ENCODE measurements at places on chromosomes 11 and 22.

GRCh38 chr22:39514373-39514973, 5.9 kb upstream of the ATF4 start:
- DNase-seq: peak; percentile 45

DNA sequence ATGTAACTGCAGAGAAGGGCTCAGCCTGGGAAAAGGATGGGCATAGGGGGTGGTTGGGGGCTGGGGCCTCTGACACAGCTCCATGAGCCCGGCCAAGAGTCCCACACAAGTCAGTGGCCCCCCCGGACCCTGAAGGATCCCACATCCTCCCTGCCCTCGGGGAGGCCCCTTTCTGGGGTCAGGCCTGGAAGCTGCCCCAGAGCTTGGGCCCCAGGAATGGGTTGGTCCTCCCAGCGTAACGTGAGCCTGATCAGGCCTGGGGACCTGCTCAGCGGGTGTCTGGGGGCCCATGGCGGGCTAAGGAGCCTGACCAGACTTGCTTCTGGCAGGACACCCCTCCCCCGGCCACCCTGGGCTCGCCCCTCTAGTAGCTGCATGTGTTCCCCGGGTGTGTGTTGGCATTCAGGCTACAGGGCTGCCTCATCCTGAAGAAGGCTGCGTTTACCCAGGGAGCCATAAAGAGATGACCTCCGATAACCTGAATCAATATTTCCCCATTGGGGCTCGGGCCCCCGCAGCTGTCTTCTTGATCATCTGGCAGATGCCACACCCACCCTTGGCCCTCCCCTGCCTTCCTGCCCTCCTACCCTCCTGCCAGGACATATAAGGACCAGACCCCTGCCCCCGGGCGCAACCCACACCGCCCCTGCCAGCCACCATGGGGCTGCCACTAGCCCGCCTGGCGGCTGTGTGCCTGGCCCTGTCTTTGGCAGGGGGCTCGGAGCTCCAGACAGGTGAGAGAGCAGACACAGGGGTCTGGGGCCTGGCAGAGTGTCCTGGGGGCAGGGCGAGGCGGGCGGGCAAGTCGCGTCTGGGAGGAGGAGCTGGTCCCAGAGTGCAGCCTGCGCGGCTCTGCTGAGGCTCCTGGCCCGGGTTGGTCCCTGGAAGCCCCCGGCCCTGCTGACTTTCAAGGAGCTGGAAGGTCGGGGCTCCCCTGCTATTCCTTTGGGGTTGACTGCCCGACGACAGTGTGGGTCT, at the start of gene MUC2:
MUC2 (plus strand) TSS at position 631 of the 978 bp plus-strand sequence.
- no peak for DNase-seq

- no peak for DNase-seq
Observed at GRCh38 chr11:126007238-126007637, 55.4 kb downstream of the CDON start.

DNA sequence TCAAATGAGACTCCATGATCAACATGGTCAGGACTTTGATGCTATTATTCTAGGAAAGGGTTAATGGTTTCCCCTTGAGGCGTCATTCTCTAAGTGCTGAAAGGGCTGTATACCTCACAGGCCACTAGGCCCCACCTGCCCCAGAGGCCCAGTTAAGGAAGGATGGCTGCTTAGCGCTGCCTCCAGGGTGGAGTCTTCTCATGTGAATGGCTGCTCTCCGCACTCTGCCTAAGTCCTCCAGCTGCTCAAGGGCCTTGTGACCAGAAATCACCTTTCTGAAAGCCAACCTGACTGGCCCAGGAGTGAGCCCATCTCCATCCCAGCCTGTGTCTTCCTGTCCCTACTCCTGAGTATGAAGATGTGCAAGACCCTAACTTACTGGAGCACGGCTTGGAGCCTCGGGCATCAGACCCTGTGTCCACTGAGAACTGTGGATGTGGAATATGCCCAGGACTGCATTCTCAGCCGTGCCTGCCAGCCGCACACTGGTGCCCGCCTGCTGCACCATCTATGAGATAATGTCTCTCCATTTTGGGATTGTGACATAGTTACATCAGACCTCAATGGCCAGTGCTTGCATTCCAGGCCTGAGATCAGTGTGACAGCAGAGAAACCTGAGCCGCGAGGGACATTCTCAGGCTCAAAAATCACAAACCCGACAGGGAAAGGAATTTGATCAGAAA, 51.0 kb downstream of the SNX19 start:
- DNase-seq: no peak

- no peak for DNase-seq
Observed at GRCh38 chr11:42237701-42238235, 778.3 kb upstream of the LRRC4C start.

GRCh38 chr11:70066136-70066520, 12.0 kb upstream of the ANO1 start:
- no peak for DNase-seq

DNA sequence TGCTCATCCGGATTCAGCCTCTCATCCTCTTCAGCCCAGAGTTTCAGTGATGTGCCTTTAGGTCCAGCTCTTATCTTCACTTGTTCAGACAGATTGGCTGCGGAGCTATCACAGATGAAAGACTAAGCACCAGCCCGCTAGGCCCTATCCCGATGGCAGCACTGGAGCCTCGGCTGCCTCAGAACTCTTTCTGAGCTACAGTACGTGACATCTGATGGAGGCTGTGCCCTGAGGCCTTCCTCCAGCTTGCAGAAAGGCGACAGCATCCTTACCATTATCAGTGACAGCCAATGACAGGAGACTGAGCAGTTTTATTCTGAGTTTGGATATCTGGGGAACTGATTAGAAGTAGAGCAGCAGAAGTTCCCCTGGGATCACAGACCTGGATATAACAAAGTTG, 4.0 kb downstream of the OR8B8 start:
- DNase-seq: no peak

DNA sequence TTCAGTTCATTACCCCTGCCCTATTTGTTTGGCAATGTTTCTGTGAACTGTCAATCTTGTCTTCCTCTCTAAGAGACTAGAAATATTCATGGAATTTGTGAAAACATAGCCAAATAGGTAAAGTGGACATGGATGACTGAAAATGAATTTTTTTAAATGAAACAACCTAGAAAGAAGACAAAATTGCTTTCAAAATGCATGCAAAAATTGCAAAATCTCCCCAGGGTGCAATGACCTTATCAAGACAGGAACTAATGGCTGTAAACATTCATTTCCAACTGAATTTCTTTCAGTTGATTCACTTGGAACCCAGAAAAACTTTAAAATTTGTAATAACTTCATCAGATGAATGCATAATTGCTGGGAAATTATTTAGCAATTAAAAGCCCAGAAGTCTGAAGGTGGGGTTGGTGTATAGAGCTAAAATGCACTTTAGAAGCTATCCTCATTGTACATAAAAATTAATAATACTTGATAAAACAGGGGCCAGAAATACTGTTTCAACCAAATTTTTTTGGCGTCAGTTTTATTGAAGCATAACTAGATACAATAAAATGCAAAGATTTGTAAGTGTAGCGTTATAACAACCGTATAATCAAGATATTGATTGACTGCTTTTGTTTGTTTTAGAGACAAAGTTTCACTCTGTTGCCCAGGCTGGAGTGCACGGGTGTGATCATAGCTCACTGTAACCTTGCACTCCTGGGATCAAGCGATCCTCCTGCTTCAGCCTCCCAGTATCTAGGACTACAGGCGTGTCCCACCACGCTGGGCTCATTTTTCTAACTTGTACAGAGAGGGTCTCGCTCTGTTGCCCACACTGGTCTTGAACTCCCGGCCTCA, 27.6 kb upstream of the SLC35C1 start:
- no peak for DNase-seq

DNA sequence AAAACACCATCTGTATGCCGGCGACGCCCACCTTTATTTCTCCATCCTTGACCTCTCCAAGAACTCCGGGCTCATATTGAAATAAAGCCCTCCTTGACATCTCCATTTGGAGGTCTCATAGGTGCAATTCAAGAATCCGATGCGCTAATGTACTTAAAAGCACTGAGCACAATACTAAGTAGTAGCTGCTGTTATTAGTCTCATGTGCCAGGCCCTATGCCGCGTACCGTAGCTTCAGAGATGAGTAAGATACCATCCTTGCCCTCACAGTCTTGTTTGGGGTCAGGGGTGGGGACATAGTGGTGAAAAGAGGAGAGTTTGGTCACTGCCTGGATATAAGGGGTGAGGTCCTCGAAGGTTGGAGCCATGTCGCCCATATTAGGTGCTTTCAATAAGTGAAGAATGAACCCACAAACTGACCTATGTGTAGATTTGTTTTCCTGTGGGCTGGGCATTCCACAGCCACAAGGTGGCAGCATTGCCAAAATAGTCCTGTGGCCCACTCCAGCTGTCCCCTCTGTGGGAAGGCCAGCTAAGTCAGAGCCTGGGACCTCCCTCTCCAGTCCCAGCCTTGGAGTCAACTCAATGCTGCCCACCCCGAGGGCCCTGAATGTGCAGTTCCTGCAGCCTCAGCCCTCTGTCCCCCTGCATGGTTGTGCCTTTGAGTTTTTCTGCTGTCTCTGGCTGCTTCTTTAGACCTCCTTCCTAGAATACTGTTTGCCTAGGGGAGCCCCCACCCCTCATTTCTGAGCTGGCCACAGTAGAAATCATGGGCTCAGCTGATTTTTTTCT, 6.5 kb downstream of the DCPS start:
- DNase-seq: peak; percentile 61

DNA sequence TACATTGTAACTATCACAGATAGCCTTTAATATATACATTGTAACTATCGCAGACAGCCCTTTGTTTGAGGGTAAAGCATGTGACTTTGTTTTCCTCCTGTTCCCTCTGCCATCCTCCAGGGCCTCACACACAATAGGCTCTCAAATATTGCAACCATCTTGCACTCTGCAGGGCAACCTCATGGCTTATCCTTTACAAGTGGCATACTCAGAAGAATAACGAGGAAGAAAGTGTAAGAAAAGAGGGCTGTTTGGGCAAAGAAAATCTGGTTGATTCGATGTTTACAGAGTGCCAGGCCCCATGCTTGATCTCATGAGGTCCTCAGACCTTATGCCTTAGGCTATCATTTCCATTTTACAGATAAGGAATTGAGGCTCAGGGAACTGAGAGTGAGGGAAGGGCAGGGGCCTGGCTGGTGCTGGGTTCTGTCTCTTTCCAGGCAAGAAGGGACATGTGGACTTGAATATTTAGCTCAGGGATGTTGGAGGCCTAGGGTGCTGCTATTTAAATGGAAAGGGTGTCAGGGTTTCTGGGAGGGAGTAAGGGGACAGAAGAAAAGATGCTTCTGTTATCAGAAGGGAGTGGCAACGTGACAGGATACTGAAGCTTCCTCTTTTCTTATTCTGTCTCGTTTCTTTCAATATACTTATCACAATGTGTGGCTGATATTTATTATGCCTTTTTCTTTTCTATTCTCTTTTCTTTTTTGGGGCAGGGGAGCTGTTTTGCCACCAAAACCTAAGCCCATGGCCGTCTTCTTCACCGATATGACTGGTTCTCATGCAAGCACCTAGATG, 1.1 kb upstream of the SAMM50 start:
- no peak for DNase-seq

GRCh38 chr11:128046213-128046612, 541.1 kb downstream of the ETS1 start:
- DNase-seq: no peak

DNA sequence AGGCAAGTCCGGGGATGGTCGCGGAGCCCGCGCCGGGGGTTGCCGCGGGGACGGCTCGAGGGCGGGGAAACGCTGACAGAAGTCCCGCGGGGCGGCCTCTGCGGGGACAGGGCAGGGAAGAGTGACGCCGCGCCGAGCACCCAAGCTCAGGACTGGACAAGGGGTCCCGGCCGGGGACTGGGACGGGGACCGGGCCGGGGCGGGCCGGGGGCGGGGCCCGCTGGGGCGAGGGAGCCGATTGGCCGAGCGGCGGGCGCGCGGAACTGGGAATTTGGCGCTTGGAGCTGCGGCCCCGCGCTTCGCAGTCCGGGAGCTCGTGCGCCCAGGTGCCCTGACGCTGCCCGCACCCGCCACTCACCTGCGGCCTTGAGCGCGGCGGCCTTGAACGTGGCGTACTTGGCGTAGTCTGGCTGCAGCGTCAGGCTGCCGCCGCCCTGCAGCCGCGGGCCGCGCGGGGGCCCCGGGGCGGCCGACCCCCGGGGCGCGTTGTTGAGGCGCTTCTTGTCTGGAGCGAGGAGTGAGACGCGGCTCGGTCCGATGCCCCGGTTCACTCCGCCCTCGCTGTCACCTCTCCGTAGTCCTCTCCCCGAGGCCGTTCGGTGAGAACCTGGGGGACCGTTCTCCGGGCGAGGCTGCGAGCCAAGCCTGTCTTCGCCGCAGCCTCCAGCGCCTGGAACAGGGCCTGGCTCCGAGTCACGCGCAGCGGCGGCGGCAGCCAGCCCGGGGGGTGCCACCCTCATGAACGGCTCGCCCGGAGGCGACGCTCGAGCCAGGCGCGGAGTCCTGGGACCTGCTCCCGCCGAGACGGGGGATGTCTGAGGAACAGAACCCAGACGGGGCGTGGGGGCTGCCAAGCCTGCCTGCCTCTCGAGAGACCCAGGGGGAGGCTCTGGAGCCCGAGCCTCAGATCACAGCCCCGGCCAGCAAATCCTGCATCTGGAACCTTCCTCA, 4.5 kb downstream of the SHISA8 start:
- DNase-seq: no peak

DNA sequence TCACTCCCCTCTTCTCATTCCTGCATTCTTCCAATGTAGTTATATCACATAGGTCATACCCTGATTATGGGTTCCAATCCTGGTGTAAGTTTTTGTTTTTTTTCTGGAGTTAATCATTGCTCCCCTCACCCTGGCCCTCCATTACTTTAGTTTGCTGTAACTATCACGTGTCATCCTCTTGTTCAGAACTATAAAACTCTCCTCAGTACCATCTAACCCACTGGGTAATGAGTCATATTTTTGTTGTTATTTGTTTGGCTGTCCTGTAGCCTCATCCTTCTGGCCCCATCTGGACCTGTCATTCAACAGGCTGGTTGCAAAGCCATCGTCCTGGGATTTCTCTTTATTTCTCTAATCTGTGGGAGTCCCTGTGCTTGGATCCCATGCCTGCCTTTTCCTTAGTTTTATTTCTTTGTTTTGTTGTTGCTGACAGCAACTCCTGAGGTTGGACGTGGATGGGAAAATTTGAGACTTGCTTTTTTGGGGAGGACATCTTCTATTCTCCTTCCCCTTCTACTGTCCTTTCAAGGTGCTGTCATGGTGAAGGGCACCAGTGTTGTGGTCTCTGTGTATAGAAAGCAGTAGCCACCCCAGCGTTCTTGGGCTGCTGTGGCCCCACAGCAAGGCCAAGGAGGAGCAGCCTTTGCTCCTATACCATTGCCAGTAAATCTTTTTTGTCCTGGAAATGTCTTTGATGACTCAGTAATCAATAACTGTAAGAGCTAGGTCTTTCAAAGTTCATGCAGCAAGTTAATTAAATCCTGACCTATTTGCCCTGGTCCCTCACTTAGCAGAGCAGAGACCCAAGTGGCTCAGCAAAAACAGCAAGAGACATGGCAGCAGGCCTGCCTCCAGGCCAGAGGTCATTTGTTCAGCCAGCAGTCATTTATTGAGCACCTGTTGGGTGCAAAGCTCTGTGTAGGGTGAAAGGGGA, 82.5 kb downstream of the C22orf31 start:
- no peak for DNase-seq

DNA sequence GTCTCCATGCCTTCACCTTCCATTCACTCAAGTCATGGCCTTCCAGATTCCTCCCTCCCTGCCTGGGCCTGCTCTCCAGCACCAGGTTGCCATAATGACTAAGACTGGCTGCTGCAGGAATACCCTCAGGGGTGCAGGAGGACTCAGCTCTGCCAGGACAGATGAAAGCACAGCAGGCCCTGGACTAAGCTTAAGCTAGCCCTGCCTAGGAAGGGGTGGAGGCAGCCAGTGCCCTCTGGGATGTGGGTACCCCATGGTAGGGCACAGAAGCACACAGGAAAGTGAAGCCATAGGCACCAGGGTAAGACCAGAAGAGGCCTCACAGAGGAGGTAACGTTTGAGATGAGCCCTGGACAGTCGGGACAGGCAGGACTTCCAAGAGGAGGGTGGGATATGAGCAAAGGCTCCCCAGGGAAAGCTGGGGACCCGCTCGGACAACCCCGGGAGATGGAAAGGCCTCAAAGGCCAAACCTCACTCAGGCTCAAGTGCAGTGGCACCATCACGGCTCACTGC, 3.0 kb upstream of the RIN1 start:
- no peak for DNase-seq

Data from CD4-positive, alpha-beta T cell treated with Interleukin-4 for 1 hour (primary cell).